ENCODE measurements at places on chromosomes 11 and 22. TPM values are rescaled to one million over a fixed set of nuclear protein-coding genes. Genes with fewer than 3 reads are reported as not detected.

DNA sequence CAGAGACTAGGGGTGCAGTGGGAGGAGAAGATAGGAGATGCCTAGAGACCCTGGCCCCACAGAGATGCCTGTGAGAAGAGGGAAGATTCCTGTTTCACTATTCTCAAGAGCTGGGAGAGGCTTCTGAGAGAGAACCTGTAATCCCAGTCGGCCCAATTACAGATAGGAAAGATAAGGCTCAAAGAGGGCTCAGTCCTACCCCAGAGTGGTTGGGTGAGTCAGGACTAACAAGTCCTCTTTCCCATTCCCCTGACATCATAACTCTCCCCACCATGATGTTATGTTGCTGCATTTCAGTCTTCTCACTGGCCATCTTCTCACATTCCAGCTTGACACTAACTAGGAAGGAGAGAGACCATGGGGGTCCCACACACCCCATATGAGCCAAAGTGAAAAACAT is 17.9 kb downstream of the ARHGEF12 start:
- H3K4me1 ChIP-seq: peaks cover 12% of the 10 kb centered on the region
- H3K36me3 ChIP-seq: no peaks in the 10 kb centered on the region
- H3K27ac ChIP-seq: no peak overlapping the region

DNA sequence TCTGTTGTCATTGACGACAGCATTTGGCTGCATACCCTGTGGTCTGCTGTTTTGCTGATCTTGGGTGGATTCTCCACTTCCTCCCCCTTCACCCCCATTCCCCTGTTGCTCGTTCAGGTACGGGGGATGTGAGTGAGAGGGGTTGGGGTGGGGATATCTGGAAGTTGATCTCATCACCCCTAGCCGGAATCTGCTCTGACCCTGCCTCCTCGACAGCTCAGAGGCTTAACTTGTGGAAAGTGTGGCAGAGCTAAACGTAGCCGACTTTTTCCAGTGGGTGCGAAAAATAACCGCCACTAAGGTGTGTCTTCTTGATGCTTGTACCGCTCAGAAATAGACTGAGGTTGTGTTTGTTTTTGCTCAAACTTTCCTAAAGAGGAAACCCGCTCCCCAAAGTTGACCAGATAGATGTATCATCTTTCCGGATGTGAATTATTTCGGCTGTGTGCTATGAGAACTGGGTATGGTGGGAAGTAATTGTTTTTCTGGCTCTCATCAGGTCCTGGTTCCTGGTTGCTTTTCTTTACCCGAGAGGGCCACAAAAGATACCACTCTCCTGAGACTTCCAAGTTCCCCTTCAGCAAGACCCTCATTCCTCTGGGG is 6.6 kb downstream of the ZBTB16 start:
- no peak overlapping the region for H3K27ac ChIP-seq
- DNase-seq: no peak
- H3K36me3 ChIP-seq: peaks cover 14% of the 10 kb centered on the region
- H3K4me1 ChIP-seq: peaks cover 27% of the 10 kb centered on the region

GRCh38 chr11:46912526-46913150 is 5.7 kb downstream of the LRP4 start:
- H3K4me1 ChIP-seq: peaks cover 7% of the 10 kb centered on the region
- DNase-seq: no peak
- H3K4me3 ChIP-seq: no peak overlapping the region
- H3K27me3 ChIP-seq: no peaks in the 10 kb centered on the region
- no peak overlapping the region for H3K27ac ChIP-seq

- no peak overlapping the region for H3K4me3 ChIP-seq
- no peak for DNase-seq
- H3K27ac ChIP-seq: no peak overlapping the region
- H3K36me3 ChIP-seq: no peaks in the 10 kb centered on the region
Measured at GRCh38 chr22:27456696-27457503, 344.7 kb downstream of the MN1 start.

GRCh38 chr11:76694664-76695063 is 24.1 kb upstream of the LRRC32 start:
- no peak overlapping the region for H3K4me3 ChIP-seq
- H3K27ac ChIP-seq: no peak overlapping the region
- H3K36me3 ChIP-seq: no peaks in the 10 kb centered on the region
- DNase-seq: no peak

GRCh38 chr11:45918962-45919675 is 1.4 kb upstream of the PEX16 start:
- no peak overlapping the region for H3K27ac ChIP-seq
- no peak for DNase-seq
- no peaks in the 10 kb centered on the region for H3K27me3 ChIP-seq
- H3K4me3 ChIP-seq: no peak overlapping the region

- no peak for DNase-seq
- H3K27me3 ChIP-seq: no peaks in the 10 kb centered on the region
- H3K27ac ChIP-seq: no peak overlapping the region
- no peaks in the 10 kb centered on the region for H3K4me1 ChIP-seq
Measured at GRCh38 chr11:37072538-37073055, 474.6 kb upstream of the RAG2 start.

The C11orf21 gene
- 16.2 TPM for total RNA-seq

DNA sequence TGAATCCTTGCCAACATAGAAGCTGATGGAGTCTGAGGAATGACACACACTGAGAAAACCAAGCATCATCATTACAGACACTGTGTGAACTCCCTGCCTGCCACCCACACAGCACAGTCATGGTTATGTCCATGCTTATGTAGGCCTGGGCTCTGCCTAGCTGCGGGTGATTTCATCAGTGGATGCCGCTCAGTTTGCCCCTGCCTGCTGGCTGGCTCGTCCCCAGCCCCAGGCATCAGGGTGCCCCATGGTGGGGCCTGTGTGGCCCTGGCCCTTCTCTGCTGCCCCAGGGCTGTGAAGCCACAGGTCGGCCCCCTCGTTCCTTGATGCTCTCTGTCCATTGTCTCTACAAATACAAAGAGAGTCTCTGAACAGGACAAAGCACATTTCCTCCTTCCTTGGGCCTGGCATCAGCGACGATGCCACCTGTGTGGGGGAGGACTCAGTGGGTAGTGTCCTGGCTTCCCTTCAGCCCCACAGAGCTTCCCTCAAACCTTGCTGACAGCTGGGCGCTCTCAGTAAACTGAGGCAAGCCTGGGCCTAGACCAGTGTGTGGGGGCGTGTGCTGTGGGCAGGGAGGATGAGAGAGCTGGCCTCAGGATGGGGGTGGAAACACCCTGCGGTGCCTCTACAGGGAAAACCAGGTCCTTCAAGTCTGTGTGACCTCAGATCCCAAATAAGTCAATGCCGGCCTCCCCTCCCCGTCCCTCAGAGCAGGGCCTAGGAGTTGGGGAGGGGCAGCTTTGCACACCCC is 20.0 kb upstream of the TUB start:
- H3K27ac ChIP-seq: no peak overlapping the region
- no peaks in the 10 kb centered on the region for H3K4me1 ChIP-seq
- DNase-seq: no peak
- no peaks in the 10 kb centered on the region for H3K27me3 ChIP-seq
- H3K4me3 ChIP-seq: no peak overlapping the region

The MS4A6E gene
- 0.75 TPM for total RNA-seq

The FOXR1 gene
- total RNA-seq: not detected

GRCh38 chr22:17084554-17085276 is at the start of gene IL17RA:
Gene IL17RA, plus strand, starts transcription at chr22:17085000. Its CDS starts 92 bp downstream, at chr22:17085092.
- H3K27me3 ChIP-seq: no peaks in the 10 kb centered on the region
- peak; percentile 82 for DNase-seq
- no peaks in the 10 kb centered on the region for H3K36me3 ChIP-seq
- H3K27ac ChIP-seq: peak within 1 kb of the TSS; percentile 90
- H3K4me1 ChIP-seq: peaks cover 7% of the 10 kb centered on the region

DNA sequence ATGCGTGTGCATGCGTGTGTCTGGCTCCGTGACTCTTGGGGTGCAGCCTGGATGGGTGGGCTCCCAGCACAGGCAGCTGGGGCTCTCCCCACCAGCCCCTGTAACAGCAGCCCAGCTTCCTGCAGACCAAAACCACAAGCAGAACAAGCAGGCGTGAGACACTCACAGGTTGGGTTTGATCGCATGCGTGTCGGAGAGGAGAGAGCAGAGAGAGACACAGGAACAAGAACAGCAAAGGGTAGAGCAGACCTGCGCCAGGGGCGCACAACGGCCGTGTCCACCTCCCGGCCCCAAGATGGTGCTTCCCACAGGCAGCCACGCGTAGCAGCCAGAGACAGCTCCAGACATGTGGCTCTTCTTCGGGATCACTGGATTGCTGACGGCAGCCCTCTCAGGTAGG is at the start of gene CD6:
CD6 (plus strand) TSS at position 161 of the 400 bp plus-strand sequence; CDS start at position 347, 186 bp downstream.
- H3K4me3 ChIP-seq: no peak within 1 kb of the TSS
- peaks cover 2% of the 10 kb centered on the region for H3K4me1 ChIP-seq
- no peak for DNase-seq
- H3K27ac ChIP-seq: no peak within 1 kb of the TSS
- no peaks in the 10 kb centered on the region for H3K27me3 ChIP-seq
- no peaks in the 10 kb centered on the region for H3K36me3 ChIP-seq

- no peak for DNase-seq
- H3K4me3 ChIP-seq: peak overlapping the region; percentile 64
- H3K4me1 ChIP-seq: peaks cover 15% of the 10 kb centered on the region
- H3K27me3 ChIP-seq: no peaks in the 10 kb centered on the region
- H3K36me3 ChIP-seq: no peaks in the 10 kb centered on the region
- peak overlapping the region; percentile 87 for H3K27ac ChIP-seq
Measured at GRCh38 chr11:65262381-65262680, 569 bp downstream of the POLA2 start.

The PATL1 gene
- 4.9 TPM for total RNA-seq

The CD3E gene
- total RNA-seq: 2.3 TPM

GRCh38 chr11:134475951-134476350 is 63.9 kb upstream of the B3GAT1 start:
- no peaks in the 10 kb centered on the region for H3K36me3 ChIP-seq
- no peak overlapping the region for H3K27ac ChIP-seq
- DNase-seq: no peak
- peaks cover 16% of the 10 kb centered on the region for H3K4me1 ChIP-seq
- no peak overlapping the region for H3K4me3 ChIP-seq

The MFRP gene
- total RNA-seq: not detected

The SYT8 gene
- 0.17 TPM for total RNA-seq

DNA sequence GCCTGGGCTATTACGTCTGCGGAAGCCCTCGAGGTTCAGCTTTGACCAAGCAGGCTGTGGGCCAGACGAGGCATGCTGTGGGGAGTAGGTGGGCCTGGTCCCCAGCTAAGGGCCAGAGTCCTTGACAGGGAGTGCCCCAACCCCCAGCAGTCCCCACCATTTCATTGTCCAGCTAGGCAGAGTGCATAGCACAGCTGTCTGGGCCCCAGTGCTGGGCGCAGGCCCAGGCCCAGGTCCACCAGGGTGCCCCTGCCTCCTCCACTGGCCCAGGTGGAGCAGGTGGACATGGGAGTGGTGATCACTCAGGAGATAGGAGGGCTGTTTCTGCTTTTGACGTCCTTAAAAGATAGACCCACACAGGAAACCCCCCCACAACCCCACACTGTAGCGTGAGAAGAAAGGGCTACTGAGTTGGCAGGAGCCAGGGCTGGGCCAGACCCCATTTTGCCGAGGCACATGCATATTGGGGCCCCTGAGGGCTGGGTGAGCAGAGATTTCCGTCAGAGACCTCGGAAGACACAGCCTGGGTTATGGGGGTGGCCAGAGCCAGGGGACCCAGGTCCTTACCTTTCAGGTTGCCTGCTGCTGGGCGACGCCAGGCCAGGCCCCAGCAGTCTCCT is 11.7 kb upstream of the SUSD2 start:
- no peak overlapping the region for H3K4me3 ChIP-seq
- DNase-seq: no peak
- H3K36me3 ChIP-seq: no peaks in the 10 kb centered on the region
- H3K4me1 ChIP-seq: no peaks in the 10 kb centered on the region
- H3K27me3 ChIP-seq: no peaks in the 10 kb centered on the region

The CD248 gene
- 1.0 TPM for total RNA-seq

DNA sequence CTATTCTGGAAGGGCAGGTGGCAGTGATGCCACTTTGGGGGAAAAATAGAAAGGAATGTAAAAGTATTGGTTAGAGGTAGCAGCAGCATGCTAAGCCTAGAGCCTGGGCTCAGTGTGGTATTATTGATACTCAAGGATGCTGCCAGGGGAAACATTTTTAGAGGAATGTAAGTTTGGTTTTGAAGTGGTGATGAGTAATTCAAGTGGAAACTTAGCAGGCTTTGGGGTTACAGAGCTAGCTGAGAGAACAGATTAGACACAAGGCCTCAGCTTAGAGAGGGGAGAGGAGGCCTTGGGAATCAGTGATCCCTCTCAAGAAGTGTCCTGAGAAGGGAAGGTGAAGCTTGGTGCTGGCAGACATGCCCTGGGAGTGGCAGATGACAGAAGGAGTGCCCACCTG is 32.9 kb upstream of the DDI1 start:
- no peak for DNase-seq
- H3K4me1 ChIP-seq: no peaks in the 10 kb centered on the region
- H3K27ac ChIP-seq: no peak overlapping the region
- no peak overlapping the region for H3K4me3 ChIP-seq
- no peaks in the 10 kb centered on the region for H3K27me3 ChIP-seq

DNA sequence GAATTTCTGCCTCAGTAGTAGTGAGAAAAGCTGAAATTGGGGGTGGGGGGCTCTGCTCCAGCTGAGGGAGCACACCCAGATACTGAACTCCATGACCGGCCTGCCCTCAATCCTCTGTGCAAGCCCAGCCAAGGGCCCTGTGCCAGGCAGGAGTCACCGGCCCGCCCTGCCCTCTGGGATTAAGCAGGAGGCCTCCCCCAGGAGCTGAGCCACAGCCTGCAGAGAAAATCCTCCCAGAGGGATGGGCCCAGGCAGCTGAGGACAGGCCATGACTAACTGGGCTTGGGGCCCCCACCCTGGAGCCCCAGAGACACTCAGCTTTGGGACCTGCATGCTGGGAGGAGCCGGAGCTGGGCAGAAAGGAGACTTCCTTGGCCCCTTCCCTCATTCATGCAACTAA is 48.8 kb downstream of the MN1 start:
- no peaks in the 10 kb centered on the region for H3K36me3 ChIP-seq
- H3K27ac ChIP-seq: no peak overlapping the region
- no peak for DNase-seq
- no peaks in the 10 kb centered on the region for H3K4me1 ChIP-seq
- no peaks in the 10 kb centered on the region for H3K27me3 ChIP-seq

The SCGB1A1 gene
- not detected for total RNA-seq

DNA sequence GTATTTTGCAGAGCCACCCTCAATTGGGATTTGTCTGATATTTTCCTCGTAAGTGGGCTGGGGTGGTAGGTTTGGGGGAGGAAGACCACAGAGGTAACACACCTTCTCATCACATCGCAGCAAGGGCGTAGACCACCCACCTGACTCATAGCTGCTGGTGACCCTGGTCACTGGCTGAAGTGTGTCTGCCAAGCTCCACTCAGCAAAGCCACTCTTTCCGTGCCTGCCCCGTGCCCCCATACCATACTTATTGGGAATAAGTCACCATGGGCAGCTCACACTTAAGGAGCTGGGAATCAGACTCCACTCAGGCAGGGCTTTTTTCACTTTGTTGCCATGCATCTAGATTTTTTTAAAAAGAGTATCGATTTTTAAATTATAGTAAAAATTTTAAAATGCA is 111.6 kb downstream of the PHF21B start:
- H3K27me3 ChIP-seq: no peaks in the 10 kb centered on the region
- H3K27ac ChIP-seq: no peak overlapping the region
- DNase-seq: no peak
- H3K4me3 ChIP-seq: no peak overlapping the region
- H3K36me3 ChIP-seq: no peaks in the 10 kb centered on the region
- no peaks in the 10 kb centered on the region for H3K4me1 ChIP-seq

Measured in liver (tissue), 10 donors.